KBM-7 (cell line): ENCODE measurements at places on chromosomes 2 and 18.

DNA sequence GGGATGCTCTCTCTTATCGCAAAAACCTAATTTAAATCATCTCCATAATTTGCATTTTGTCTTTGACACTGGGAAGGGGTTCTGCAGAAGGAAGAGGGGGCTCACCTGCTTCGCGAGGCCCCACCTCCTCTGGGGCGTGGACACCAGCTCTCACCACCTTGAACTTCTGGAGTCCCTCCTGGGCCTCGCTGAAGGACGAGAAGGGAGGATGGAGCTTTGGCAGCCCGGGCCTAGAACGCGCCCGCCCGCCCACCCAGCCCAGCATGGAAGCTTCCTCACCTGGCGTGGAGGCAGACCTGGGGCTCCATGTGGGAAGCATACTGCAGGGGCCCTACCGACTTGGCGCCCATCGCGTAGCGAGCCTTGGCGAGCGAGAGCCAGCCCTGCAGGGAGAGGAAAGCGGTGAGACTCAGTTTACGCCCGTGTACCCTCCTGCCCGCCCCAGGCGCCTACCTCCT lies 1.1 kb upstream of the IMP4 start:
- DNase-seq = no peak

GRCh38 chr2:147945660-147946059 lies 74.9 kb downstream of the ORC4 start:
- DNase-seq = no peak

DNA sequence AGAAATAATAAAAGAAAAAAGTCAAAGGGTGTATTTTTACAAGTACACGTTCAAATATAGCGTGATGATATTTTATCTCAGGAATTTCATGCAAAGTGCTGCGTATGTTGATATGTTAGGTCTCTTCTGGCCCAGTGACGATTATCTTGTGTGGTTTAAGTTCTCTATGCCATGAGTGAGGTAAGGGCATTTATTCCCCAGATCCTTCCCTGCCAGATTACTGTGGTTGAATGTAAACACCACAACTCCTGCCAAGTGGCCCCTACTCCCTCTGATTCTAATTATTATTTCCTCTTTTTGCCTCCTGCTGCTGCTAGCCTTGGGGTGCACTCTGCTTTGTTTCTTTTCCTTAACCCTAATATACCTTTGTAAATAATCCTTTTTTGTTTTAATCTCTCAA lies 12.2 kb downstream of the SCN2A start:
- peak; percentile 12 for DNase-seq

DNA sequence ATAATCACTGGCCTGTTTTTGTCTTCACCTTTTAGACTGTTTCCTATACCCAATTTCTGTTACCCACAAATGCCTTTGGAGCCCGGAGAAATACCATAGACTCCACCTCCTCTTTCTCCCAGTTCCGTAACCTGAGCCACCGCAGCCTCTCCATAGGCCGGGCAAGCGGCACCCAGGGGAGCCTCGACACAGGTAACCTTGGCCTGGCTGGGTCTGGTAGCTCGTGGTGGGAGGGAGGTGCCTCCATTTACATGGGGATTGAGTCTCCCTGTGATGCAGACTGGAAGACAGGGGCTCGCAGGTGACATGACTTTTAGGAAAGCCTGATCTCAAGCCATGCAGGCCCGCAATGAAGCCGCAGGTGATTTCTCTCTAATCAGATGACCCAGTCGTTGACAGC lies 100.6 kb downstream of the CABLES1 start:
- no peak for DNase-seq

DNA sequence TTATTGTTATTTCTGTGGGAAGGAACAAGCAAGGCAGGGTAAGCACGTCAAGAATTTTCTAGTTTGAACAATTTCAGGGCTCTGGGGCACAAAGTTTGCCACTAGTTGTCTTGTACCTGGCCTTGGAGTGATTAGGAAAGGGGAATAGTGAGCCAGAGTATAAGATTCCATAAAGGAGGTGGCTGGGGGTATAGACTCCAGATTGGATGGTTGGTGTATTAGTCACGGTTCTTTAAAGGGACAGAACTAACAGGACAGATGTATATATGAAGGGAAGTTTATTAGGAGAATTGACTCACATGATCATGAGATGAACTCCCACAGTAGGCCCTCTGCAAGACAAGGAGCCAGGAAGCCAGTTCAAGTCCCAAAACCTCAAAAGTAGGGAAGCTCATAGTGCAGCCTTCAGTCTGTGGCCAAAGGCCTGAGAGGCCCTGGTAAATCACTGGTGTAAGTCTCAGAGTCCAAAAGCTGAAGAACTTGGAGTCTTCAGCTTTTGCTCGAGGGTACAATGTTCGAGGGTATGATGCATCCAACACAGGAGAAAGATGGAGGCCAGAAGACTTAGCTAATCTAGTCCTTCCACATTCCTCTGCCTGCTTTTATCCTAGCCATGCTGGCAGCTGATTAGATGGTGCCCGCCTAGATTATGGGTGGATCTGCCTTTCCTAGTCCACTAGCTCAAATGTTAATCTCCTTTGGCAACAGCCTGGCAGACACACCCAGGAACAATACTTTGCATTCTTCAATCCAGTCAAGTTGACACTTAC lies 31.5 kb upstream of the PTPRM start:
- no peak for DNase-seq

GRCh38 chr18:7301094-7301493 lies 70.2 kb downstream of the LRRC30 start:
- DNase-seq = no peak

GRCh38 chr2:202545523-202545922 lies 89.2 kb upstream of the FAM117B start:
- no peak for DNase-seq

DNA sequence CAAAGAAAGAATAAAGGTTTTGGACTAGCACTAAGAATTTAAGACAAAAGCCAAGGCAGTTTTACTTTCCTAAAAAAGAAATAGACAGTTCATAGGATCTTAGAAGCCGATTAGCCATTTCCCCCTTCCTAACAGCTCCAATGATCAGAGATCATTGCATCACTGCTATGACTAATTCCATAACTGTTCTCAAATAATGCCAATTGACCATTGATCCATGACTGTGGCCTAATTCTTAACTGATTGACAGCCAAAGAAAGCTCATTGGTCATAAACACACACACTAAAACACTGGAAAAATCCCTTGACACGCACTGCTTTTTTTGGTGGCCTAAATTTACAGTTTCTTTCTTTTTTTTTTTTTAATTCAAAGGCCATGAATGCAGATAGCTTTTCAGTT lies 345.0 kb upstream of the ACVR2A start:
- DNase-seq = no peak

- peak; percentile 38 for DNase-seq
These were observed 2.0 kb downstream of the CNNM4 start for GRCh38 chr2:96762529-96763311.

DNA sequence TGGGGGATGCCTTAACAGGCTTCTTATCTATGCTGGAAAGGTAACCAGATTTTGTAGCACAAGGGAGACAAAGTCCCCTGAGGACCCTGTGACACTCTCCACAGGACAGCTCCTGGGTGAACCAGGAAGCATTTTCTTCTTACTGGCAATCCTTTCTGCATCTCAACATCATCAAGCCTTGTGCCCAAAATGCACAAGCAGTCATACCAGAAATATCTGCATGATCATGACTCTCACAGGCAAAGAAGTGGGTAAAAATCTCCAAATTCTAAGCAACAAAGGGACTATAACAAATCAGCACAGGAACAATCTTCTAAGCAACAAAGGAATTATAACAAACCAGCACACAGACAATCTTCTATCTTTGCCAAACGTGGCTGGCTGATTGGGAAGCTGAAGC lies 99.1 kb upstream of the CD226 start:
- DNase-seq = no peak

GRCh38 chr2:55843096-55843993 lies 80.2 kb downstream of the EFEMP1 start:
- DNase-seq = no peak

- no peak for DNase-seq
These were observed 1.0 kb downstream of the HOXD9 start for GRCh38 chr2:176123411-176124109.

GRCh38 chr2:44560941-44561340 lies 199.2 kb downstream of the CAMKMT start:
- no peak for DNase-seq

- no peak for DNase-seq
These were observed 360.6 kb downstream of the RND3 start for GRCh38 chr2:150126839-150127238.
